Activated CD8-positive, alpha-beta T cell treated with anti-CD3 and anti-CD28 coated beads, Interleukin-2, amount 10 ng/mL, durations not matched to agents 7 days and 5 days (primary cell): ENCODE measurements at places on chromosomes 5 and 9.

DNA sequence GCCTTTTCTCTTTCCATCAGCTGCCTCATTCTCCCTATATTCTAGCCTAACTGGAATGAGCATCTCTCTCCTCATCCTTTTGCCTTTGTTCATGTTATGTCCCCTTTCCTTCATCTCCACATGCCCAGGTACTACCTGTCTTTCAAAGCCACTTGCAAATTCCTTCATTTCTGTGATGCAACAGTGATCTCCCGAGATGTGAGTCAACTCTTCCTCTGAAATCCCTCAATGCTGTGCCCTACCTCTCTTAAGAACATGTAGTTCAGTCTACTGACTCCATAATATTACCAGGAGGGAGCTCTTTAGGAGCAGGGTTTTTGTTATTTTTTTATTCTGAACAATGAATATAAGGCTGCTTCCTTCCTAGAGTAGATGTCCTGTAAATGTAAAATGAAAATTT lies 91.6 kb downstream of the ZNF462 start:
- no peaks in the 10 kb centered on the region for H3K36me3 ChIP-seq
- H3K27ac ChIP-seq, result no peak overlapping the region
- no peak for DNase-seq
- no peak overlapping the region for H3K4me3 ChIP-seq
- no peaks in the 10 kb centered on the region for H3K4me1 ChIP-seq

DNA sequence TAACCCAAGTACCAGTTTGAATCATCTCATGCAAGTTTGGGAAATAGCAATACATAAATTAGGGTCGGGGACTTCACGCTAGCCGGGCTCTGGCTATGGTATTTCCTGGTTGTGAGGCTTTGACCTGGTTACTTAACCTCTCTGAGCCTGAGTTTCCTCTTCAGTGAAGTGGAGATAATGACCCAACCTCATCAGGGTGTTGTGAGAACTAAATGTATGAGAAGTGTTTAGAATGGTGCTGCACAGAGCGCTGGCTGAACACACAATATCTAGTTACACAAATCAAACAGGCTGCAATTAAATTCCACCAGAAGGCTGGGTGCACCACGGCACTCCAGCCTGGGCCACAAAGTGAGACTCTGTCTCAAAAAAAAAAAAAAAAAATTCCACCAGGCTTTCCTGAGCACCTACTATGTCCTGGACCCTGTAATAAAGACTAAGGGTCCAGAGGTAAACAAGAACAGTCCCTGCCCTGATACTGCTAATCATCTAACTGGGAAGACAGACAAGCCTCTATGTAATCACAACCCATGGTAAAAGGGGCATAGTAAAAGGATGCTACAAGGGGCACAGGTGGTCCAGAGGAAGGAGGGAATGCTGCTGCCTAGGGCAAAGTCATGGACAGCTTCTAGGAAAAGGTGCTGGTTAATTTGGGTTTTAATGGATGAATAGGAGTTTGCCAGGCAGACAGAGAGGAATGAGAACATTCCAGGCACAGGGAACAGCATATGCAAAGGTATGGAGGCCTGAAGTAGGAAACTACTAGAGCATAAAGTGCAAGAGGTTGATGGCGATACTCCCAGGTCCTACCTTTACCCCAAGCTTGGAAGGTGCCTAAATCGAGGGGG lies 27.7 kb downstream of the DUSP1 start:
- no peak for DNase-seq
- peaks cover 2% of the 10 kb centered on the region for H3K4me1 ChIP-seq
- H3K27me3 ChIP-seq, result no peaks in the 10 kb centered on the region
- no peak overlapping the region for H3K27ac ChIP-seq
- no peaks in the 10 kb centered on the region for H3K36me3 ChIP-seq
- H3K4me3 ChIP-seq, result no peak overlapping the region

DNA sequence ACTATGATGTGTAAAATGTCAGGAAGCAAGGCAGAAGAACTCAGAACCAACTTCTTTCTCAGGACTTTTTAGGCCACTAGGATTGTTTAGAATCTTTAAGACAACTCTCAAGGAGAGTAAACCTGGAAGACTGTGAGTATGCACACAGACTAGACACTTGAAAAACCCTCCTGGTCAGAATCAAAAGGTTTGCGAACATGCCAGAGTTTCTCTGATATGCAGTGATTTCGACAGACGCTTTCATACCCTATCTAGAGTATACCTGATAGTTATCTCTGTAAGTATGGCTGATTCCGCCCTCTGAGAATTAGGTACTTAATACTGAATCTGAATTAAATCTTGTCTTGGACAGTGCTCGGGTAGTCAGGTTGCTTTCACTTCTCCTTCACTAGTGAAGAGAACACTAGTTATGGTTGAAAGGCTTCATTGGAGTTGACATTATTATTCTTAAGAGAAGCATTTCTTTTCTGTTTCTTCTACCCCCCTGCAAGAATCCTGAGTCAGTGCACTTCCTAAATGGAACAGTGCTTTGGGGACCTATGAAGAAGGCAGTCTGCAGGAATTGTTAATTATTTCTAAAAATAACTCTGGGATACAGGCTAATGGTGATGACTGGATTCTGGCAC lies 158.1 kb downstream of the HACD4 start:
- no peak overlapping the region for H3K27ac ChIP-seq
- peaks cover 15% of the 10 kb centered on the region for H3K4me1 ChIP-seq
- H3K36me3 ChIP-seq, result peaks cover 4% of the 10 kb centered on the region
- DNase-seq, result no peak
- H3K27me3 ChIP-seq, result no peaks in the 10 kb centered on the region
- no peak overlapping the region for H3K4me3 ChIP-seq

GRCh38 chr5:44875661-44876605 lies 67.2 kb downstream of the MRPS30 start:
- H3K4me3 ChIP-seq, result peak overlapping the region; percentile 1
- DNase-seq, result peak; percentile 41
- peaks cover 12% of the 10 kb centered on the region for H3K4me1 ChIP-seq

DNA sequence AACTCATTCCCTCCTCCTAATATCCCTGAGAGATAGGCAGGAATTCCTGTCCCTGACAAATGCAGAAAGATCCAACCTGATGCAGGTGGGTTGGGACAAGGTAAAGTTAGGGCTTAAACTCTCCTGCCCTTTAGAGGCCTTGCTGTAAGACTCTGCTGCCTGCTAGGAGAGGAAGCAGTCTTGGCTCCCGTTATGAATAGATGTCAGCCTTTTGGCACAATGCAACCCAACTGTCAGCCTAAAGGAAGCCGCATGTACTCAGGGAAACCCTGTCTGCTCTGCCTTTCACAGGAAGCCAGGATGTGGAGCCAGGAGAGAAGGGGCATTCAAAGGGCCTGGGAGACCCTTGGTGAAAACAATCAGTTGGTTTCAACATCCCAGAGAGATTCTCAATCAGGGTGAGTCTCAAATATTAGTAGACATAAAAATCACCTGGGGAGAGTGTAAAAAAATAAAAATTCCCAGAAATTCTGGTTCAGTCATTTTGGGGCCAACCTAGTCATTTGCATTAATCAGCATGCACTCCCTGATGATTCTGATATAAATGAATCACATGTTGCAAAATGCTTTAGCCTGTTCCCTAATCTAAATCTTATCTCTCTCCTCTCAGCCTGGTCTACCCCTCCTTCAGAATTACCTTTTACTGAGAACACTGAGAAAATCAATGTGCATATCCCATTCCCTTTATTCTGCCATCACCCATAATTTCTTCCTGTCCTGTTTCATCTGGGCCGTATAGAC lies 136.2 kb upstream of the TRIM32 start:
- H3K4me1 ChIP-seq, result peaks cover 4% of the 10 kb centered on the region
- H3K4me3 ChIP-seq, result no peak overlapping the region
- no peaks in the 10 kb centered on the region for H3K27me3 ChIP-seq
- H3K36me3 ChIP-seq, result no peaks in the 10 kb centered on the region
- DNase-seq, result no peak

GRCh38 chr5:155919126-155919525 lies 407.8 kb upstream of the SGCD start:
- DNase-seq, result no peak
- no peak overlapping the region for H3K4me3 ChIP-seq
- H3K27me3 ChIP-seq, result no peaks in the 10 kb centered on the region
- no peaks in the 10 kb centered on the region for H3K4me1 ChIP-seq

GRCh38 chr9:750249-750967 lies 91.1 kb upstream of the DMRT1 start:
- H3K27ac ChIP-seq, result peak overlapping the region; percentile 43
- H3K4me3 ChIP-seq, result peak overlapping the region; percentile 39
- no peak for DNase-seq
- no peaks in the 10 kb centered on the region for H3K27me3 ChIP-seq
- H3K36me3 ChIP-seq, result peaks cover 2% of the 10 kb centered on the region

DNA sequence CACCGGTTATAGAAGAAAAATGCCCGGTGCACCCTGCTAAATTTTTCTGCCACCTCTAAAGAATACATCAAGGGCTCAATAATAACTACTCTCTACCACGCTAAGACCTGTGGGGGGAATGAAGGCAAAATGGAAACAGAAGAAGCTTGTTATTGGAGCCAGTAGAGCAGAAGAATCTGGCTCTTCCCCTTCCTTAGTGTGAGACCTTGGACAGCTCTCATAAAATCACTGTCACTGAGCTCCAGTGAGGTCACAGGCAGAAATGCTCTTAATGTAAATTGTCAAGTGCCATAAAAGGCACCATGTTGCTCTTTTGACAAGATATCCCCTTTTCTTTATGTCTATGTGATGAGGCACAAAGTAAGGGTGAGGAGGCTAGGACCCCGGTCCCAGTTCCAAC lies 74.4 kb downstream of the ASTN2 start:
- DNase-seq, result no peak
- H3K36me3 ChIP-seq, result no peaks in the 10 kb centered on the region
- H3K27me3 ChIP-seq, result no peaks in the 10 kb centered on the region
- no peak overlapping the region for H3K4me3 ChIP-seq
- H3K27ac ChIP-seq, result no peak overlapping the region

DNA sequence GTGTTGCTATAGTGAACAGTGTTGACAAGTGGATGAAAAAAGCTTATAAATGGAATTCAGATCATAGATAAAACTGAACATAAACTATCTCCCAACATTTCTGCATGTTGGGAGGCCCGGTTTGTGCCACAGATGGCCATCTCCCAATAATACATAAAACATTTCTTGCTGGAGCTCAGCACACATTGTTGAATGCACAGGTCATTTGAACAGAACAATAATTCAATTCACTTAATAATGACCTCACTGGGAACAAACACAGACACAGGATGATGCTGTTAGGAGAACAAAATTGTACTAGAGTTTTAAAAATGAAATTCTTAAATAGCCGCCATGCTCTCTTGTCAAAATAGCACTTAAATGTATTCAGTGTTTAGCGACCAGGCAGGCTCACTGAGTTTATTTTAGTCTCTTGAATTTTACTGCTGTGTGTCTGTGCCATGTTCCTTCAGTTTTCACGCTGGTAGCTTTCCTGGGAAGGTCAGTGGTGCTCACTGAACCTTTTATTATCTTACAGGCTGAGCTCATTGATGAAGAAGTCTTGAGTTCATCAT lies 85.0 kb upstream of the SSBP2 start:
- no peaks in the 10 kb centered on the region for H3K36me3 ChIP-seq
- H3K4me3 ChIP-seq, result no peak overlapping the region
- H3K27me3 ChIP-seq, result peaks cover 3% of the 10 kb centered on the region

- peak overlapping the region; percentile 74 for H3K27ac ChIP-seq
- H3K36me3 ChIP-seq, result peaks cover 3% of the 10 kb centered on the region
- peak overlapping the region; percentile 72 for H3K4me3 ChIP-seq
Observed at GRCh38 chr9:37471942-37472684, 6.9 kb upstream of the ZBTB5 start.

- DNase-seq, result no peak
- no peaks in the 10 kb centered on the region for H3K36me3 ChIP-seq
- no peak overlapping the region for H3K27ac ChIP-seq
Observed at GRCh38 chr9:125388978-125389377, 127.4 kb downstream of the GAPVD1 start.

GRCh38 chr9:74858751-74859414 lies 28.8 kb downstream of the TRPM6 start:
- no peak overlapping the region for H3K4me3 ChIP-seq
- H3K4me1 ChIP-seq, result no peaks in the 10 kb centered on the region
- peaks cover 2% of the 10 kb centered on the region for H3K27me3 ChIP-seq
- no peak for DNase-seq
- H3K36me3 ChIP-seq, result no peaks in the 10 kb centered on the region

GRCh38 chr5:125896368-125896767 lies 526.8 kb upstream of the GRAMD2B start:
- no peaks in the 10 kb centered on the region for H3K4me1 ChIP-seq
- no peaks in the 10 kb centered on the region for H3K27me3 ChIP-seq
- H3K27ac ChIP-seq, result no peak overlapping the region
- H3K4me3 ChIP-seq, result no peak overlapping the region

DNA sequence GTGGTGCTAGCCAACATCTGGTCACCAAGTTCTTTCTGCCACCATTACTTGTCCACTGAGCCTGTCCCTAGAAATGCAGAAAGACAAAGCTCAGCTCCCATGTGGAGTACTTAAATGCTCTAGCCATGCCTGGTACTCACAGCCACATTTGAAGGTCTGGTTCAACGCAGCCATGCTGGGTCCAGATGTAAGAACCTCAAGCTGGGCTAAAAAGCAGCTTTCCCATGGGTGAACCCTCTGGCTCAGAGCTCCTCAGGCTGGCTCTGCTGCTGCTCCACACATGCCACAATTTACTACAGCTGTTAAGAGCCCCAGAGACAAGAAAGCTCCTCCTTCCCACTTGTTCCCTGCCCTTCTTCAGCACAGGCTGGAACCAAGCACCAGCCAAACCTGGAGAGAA lies 97.1 kb upstream of the LRRTM2 start:
- no peaks in the 10 kb centered on the region for H3K36me3 ChIP-seq
- DNase-seq, result no peak
- no peak overlapping the region for H3K4me3 ChIP-seq
- H3K4me1 ChIP-seq, result peaks cover 17% of the 10 kb centered on the region
- H3K27ac ChIP-seq, result no peak overlapping the region

DNA sequence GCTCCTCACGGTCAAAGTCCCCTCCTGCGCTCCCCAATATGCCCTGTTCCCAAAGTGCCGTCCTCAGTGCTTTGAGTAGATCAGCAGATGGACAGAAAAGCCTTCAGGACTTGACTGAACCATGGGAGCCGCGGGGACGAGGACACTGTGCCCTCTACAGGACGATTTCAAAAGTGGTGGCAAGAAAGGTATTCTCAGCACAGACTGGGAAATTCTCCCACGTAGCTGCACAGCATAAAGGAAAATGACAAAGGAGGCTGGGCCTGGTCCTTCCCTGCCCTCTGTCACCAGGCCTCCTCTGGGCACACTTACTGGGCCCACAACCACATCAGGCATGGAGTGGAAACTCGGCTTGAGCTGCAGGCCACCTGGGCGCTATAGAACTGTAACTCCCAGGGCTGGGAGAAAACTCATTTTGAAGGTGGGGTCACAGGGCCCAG lies 16.7 kb upstream of the MTMR12 start:
- no peaks in the 10 kb centered on the region for H3K36me3 ChIP-seq
- no peak overlapping the region for H3K27ac ChIP-seq
- H3K27me3 ChIP-seq, result no peaks in the 10 kb centered on the region
- peak; percentile 67 for DNase-seq
- H3K4me1 ChIP-seq, result peaks cover 2% of the 10 kb centered on the region
- H3K4me3 ChIP-seq, result no peak overlapping the region

DNA sequence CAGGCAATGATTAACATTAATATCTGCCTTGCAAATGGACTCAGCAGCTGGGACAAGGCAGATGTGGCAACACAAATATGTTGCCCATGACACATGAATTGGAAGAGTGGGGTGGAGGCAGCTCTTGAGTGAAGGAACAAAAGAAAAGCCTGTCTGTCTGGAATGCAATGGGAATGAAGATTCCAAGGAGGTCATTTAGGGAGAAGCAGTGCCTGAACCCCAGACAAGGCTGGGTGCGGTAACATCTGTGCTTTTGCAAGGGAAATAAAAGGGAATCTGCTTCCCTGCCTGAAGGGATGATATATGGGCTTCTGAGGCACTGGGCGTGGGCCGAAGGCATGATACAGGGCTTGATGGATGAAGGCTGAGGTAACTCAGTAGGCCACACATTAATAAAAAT lies 94.1 kb upstream of the TRIM32 start:
- no peaks in the 10 kb centered on the region for H3K4me1 ChIP-seq
- no peak overlapping the region for H3K4me3 ChIP-seq
